Right cardiac atrium (tissue), 5 donors: ENCODE measurements at places on chromosomes 1 and 21. TPM values are rescaled to one million over a fixed set of nuclear protein-coding genes. Genes with fewer than 3 reads are reported as not detected.

Gene CLCA1
- not detected for polyA plus RNA-seq

Gene ELF3
- polyA plus RNA-seq, result 0.11 TPM

DNA sequence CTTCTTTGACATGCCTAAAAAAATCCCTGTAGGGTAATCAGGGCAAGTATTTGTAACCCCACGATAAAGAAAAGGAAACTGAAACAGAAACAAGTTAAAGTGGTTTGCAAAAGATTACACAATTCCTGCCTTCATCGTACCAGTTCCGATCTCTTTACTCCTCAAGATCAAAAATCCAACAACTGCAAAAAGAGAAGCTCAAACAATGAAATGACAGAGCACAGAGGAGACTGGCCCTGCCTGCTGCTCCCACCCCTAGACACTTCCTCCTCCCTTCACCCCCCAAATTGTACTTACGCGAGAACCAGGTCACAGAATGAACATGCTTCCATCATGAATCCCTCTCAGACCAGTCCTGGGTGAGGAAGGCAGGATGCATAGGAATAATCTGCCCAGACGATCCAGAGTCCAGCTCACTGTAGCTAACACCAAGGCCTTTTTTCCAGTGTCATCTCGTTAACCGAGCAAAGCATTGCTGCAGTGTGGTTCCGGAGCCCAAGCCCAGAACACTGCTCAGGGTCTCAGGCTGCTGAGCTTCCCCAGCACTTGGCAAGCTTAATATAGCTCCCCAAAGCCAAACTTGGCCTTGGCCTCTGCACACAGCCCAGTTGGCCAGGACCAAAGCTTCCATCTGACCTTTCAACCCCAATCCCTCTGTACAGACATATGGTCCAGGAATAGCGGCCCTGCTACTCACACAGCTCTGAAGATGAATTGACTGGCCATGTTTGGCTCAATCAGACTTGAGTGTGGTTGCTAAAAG, 20.3 kb downstream of the RXRG start:
- DNase-seq, result no peak

- no peak for DNase-seq
Measured at GRCh38 chr1:50252196-50252595, 143.5 kb downstream of the ELAVL4 start.
